AG10803 (cell line): ENCODE measurements at places on chromosomes 1 and 21.

- no peak for DNase-seq
Observed at GRCh38 chr1:101002551-101002950, 23.0 kb downstream of the DPH5 start.

GRCh38 chr1:109765896-109766615 lies 2.3 kb upstream of the EPS8L3 start:
- no peak for DNase-seq

DNA sequence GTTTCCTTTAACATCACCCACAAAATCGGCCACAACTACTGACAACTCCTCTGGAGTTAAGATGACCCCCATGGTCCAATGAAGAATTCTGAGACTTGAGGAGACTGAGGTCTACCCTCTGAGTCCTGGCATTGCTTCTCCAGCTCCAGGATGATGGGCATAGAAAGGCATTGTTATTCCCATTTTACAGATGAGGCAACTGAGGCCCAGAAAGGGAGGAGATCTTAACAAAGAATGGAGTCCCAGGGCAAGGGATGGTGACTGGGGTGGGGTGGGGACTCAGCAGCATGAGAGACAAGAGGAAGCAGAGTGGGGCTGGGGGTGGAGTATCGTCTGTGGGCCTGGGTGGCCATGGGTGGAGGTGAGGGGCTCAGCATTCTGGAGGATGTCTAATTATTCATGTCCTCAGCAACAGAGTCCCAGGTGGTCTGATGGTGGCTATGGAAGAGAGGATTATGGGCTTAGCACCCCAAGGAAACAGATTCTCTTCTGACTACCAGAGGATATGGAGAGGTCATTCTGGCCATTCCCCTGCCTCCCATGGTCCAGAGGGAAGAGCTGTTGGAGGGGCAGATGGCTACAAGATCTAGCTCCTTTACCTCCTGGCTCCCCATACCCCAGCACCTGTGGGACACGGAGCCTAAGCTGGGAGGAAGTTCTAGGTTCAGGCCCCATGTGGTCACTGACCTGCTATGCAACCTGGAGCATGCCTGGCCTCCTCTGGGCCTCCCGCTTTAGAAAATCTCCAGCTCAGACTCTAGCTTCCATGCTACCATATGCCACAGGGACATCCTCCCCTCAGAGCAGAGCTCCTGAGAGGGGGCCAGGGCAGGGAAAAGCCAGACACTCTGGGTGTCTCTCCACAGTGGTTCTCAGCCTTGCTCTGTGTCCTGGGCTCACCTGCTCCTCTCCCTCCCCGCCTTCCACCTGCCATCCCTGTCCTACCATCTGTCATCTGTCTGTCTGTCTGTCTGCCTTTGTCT lies 37.4 kb upstream of the DMBX1 start:
- no peak for DNase-seq

DNA sequence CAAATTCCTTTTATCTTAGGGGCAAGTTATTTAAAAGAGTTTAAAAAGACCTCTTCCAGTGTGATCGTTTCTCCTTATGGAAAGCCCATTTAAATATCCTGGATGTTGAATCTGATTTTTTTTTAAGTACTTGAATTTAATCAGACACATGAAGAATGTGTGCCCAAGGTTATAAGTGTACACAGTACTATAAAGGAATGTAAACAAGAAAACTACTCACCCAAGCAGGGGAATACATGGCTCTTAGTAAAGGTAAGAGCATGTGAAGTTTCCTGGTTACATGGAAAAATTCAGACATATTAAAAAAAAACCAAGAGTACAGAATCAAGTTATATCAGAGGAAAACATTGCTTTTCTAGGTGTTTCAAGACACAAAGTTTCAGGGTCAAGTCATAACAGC lies 546.9 kb downstream of the MATN1 start:
- no peak for DNase-seq

DNA sequence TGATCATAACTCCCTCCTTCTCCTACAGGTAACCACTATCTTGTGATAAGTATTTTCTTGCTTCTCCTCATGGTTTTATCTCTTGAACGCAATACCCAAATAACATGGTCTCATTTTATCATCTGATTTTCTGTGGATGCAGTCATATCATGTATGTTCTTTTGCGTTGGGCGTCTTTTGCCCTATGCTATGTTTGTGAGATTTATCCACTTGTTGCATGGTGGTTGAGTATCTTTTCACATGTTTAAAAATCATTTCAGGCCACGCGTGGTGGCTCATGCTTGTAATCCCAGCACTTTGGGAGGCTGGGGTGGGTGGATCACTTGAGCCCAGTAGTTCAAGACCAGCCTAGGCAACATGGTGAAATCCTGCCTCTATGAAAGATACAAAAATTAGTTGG lies 15.6 kb downstream of the PADI3 start:
- no peak for DNase-seq

DNA sequence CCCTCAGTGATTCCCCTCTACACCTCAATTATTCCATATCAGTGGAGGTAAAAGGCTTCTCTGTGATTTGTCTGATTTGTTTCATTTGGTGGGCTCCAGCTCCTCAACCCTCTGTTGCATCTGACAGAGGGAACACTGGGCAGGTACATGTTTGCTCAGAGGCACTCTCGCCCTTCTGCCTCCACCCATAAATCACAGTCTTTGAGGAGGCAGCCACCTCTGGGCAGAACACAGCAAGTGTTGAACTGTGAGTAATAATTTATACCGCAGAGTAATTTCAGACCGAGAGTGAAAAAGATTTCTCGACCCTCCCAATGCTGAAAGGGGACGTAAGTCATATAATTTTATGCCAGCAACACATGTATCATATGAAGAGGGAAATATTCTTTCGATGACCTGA lies 330.1 kb upstream of the PBX1 start:
- no peak for DNase-seq

- no peak for DNase-seq
Observed at GRCh38 chr1:37549341-37549740, 4.8 kb downstream of the SNIP1 start.

GRCh38 chr1:185578293-185578692 lies 155.9 kb upstream of the HMCN1 start:
- no peak for DNase-seq

DNA sequence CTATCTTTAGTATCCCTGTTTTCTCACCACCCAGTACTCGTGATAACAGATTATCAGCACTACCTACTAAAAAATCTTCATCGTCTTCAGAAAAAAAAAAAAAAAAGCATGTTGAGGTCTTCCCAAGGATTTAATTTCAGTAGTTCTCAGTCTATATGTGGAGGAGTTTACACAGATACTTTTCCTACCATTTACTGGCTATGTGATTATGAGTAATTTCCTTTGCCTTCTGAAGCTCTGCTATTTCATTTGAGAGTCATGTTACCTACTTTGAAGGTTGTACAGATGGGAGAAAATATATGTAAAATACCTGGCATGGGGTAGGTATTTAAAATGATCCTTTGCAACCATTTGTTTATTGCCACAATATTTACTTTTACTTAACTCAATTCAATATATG lies 399.7 kb downstream of the NEGR1 start:
- DNase-seq = no peak

- peak; percentile 98 for DNase-seq
Observed at GRCh38 chr1:201456499-201457309, 12.3 kb downstream of the PHLDA3 start.

DNA sequence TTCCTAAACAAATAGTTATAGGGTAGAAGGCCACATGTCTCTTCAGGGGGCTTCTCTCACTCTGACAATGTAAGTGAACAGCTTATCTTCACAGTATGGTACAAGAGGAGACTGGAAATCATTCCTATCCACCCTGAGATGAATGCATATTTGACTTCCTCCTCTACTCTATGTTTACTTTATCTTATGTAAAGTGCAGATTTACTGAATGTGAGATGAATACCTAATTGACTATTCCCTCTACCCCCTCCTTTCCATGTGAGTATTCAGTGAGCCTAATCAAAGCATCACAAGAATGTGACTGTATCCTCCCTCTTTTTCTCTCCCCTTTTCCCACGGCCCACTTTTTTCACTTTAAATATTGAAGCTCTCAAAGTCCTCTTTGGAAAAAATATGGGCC lies 132.5 kb downstream of the BACH1 start:
- DNase-seq = no peak

DNA sequence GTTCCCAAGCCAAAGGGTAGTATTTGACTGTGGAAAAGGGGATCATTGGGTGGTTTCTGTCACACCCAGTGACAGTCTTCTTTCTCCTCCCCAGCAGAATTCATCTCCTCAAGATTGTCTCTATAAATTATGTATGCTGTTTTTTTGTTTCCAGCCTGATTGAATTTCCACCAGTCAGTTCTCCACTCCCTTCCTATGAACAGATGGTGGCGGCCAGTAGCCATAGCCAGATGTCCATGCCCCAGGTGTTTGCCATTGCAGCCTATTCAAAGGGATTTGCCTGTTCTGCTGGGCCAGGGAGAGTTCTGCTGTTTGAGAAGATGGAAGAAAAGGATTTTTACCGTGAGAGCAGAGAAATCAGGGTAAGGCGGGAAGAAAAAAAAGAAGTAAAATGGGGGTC lies 12.9 kb downstream of the CFAP57 start:
- DNase-seq = no peak

- DNase-seq = no peak
Observed at GRCh38 chr1:66396212-66396890, 137.6 kb upstream of the SGIP1 start.

DNA sequence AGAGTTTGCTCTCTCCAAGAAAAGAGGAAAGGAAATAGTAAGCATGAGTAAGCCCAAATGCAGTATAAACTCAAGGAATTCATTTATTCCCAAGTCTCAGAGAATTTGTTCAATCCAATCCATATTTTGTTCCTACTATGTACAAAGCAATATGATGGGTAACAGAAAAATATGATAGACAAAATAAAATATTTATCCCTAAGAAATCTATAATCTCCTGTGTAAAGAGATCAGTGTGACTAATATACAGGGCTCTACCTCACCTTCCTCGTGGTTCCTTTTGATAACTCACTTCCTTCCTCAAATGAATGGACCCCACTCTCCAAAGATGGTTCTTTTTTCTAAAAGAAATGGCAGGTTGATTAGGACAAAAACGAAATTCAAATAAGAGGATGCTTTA lies 7.6 kb downstream of the CLSPN start:
- no peak for DNase-seq

DNA sequence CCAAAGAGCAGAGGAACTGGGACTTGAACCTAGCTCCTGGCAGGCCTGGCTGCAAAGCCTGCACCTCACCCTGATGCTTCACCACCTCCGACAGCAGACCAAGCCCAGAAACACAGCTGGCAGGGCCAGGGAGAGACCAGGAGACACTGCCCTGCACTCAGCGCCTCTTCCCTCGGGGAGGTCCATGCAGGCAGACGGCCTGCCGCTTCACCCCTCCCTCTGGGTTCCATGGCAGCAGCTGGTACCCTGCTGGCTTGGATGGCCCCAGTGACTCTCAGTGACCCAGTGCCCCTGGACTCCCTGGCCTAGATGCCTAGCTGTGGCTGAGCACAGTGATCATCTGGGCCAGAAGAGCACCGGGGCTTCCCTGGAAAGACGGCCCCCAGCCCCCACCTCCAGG lies 65.3 kb upstream of the TARDBP start:
- DNase-seq = no peak

GRCh38 chr21:35990609-35991008 lies 69.7 kb downstream of the SETD4 start:
- DNase-seq = no peak

DNA sequence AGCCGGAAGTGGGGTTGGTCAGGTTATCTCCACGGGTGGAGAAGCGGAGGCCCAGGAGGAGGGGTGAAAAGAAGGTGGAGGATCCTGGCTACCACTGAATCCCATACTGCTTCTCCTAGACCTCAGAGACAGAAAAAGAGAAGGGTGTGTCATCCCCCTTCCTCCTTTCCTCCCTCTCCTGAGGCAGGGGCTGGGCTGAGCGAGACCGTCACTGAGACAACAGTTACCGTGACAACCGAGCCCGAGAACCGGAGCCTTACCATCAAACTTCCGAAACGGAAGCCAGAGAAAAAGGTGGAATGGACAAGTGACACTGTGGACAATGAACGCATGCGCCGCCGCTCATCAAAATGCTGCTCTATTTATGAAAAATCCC lies 42.1 kb upstream of the NBPF3 start:
- no peak for DNase-seq

GRCh38 chr1:56921479-56921878 lies 44.3 kb downstream of the C8B start:
- peak; percentile 40 for DNase-seq

GRCh38 chr1:185534801-185535200 lies 199.4 kb upstream of the HMCN1 start:
- no peak for DNase-seq

DNA sequence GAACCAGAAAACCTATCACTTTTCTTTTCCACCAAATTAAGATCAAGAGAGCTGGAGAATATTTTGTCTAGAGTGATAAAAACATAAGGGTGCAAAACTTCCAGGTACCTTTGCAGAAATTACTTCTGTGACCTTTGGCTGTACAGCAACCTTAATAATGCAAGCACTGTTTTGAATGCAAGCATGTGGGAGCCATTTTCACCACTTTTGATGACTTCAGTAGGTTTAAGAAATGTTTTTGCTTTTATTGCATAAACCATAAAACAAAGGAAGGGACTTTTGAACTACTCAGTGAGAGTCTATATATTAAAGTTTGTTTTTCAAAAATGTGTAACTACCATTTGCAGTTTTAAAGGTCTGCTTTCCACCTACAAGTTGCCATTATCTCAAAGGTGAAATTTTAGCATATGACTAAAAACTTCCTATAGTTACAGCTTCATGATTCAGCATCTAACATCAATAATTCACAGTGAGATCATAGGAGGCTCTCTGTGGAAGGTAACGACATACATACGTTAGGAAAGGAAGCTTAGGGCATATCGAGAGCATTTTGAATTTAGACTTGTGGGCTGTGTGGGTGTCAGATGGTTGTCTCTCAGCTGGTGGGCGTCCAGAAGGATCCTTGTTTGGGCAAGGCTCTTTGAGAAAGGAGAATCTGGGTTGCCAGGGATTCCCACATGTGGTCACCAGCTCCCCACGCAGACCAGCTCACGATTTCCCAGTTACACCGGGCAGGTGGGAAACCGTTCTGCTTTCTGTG lies 1.1 kb upstream of the GADD45A start:
- no peak for DNase-seq
